Sigmoid colon (tissue), 7 donors: ENCODE measurements at places on chromosomes 3 and 15. TPM values are rescaled to one million over a fixed set of nuclear protein-coding genes. Genes with fewer than 3 reads are reported as not detected.

GRCh38 chr3:55902221-55902900, 415.3 kb upstream of the WNT5A start:
- no peak for DNase-seq

DNA sequence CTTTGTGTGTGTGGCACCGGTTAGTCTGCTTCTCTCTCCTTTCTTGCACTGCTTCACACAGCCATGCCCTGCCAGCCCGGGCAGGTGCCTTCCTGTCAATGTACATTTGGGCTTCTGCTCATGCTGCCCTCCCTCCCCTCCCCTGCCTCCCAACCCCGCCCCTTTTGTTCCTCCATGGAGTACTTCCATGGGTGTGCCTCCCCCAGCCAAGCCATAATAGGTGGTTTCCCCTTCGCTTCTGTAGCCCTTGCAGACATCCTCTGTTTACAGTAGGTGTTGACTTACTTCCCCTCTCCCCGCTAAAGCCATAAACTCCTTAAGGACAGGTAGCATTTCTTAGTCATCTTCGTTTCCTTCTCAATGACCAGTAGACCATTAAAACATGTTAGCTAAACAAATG, 31.8 kb upstream of the CRTC3 start:
- no peak for DNase-seq

The ATG3 gene
- polyA plus RNA-seq: 75.1 TPM

GRCh38 chr3:167866331-167866730, 130.8 kb downstream of the SERPINI1 start:
- DNase-seq: no peak

The TRH gene
- not detected for polyA plus RNA-seq

DNA sequence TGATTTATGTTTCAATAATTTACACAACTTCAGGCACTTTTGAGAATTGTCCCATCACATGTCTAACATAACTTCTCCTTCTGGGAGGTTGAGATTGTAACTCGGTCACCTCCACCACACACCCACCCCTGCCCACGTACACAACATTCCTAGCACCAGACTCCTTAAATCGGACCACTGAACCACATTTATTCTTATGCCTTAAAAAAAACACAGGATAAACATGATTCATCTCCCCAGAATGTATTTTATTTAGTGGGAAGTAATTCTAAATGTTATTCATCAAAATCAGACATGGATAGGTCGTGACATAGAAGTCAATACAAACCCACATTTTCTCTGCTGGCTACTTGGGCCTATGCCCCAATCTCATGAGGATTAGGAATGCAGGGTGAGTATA, 3.0 kb downstream of the SNTN start:
- no peak for DNase-seq

DNA sequence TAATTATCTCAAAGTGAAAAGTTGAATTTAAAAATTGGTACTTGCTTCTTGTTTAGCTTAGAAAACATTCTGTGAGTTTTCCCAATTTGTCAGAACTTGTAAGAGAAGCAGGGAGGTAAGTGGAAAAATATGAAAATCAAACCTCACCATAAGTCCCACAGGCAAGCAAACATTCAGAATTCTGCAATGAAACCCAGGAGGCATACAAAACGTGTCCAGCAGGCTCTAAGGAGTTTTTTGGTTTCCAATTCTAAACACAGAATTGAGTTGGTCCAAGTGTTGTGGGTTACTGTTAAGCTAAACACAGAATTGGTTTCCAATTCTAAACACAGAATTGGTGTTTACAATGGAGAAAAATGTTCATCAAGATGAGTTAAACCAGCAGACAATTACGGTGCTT, 27.1 kb upstream of the ACKR4 start:
- no peak for DNase-seq

The TMOD3 gene
- 13.2 TPM for polyA plus RNA-seq

DNA sequence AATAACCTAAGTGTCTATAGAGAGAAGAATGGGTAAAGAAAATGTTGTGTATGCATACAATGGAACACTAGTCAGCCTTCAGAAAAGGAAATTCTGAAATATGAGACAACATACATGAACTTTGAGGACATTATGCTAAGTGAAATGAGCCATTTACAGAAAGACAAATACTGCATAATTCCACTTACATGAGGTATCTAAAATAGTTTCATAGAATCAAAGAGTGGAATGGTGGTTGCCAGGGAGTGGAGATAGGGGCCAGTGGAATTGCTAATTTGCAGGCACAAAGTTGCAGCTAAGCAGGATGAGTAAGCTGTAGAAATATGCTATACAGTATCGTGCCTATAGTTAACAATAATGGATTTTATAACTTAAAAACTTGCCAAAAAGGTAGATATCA, 779.6 kb upstream of the ARPP21 start:
- no peak for DNase-seq

- DNase-seq: no peak
Measured at GRCh38 chr3:119669906-119670570, 7.2 kb downstream of the COX17 start.

The HYPK gene
- 13.8 TPM for polyA plus RNA-seq

DNA sequence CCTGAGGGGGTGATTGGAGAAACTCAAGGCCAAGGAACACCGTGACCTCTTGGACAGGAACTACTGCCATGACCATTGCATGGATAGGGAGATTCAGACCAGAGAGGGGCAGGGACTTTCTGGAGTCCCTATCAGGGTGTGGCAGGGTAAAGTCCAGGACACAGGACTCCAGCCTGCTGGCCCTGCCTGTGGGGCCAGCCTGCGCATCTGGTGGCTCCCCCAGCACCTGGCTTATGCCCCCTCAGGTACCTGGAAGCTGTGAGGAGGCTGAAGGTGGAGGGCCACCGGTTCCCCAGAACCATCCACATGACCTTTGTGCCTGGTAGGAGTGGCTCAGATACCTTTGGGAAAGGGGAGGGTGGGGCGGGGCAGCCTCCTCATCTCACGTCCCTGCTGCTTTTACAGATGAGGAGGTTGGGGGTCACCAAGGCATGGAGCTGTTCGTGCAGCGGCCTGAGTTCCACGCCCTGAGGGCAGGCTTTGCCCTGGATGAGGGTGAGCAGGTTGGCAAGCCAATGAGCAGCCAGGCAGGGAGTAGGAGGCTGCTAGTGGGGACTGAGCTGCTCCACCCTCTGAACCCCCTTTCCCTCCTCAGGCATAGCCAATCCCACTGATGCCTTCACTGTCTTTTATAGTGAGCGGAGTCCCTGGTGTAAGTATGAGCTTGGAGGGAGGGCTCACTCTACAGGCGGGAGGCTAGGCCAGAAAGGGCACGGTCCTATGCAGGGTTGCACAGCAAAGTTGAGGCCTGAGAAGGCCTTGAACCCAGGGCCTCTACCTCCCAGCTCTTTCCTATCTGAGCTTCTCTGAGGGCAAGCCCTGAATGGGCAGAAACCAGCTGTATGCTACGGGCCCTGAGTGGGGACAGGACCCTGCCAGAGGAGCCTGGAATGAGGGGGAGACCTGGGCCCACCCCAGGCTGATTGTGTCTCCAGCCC, 2.9 kb downstream of the ACY1 start:
- DNase-seq: no peak

- no peak for DNase-seq
Measured at GRCh38 chr3:141811348-141811747, 48.1 kb downstream of the GRK7 start.

DNA sequence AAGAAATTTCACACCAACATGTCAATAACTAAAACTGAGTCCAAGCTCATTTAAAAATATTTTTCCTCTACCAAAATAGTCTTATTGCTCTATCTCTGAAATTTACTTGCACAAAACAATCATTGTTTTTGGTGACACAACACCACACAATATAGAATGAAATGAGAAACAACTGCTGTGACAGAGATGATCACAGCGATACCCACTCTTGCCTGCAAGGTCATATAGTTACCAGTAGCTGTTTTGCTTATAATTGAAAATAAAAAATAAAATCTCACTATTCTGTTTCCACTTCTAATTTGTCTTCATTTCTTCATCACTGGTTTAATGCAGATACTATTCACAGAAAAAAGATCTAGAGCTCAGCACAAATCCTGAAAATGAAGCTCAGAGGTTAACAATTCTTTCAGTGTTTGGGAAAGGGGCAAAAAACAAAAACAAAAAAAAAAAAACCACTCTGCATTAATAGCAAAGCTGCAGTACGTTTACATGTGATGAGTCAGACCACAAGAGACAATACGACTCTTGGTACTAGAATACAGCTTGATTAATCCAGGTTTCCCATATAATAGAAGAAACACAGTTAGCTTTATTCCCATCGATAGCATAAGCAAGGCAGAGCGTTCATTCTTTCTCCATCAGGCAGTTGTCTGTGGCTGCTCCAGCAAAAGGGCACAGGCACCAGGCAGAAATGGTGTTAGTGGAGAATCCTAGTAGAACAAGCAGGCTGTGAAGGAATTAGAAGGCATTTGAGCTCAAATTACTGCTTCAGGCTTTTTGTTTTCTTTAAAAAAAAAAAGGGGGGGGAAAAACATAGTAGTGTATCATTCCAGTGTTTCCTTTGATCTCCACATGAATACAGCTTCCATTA, 773 bp downstream of the ANKRD28 start:
- no peak for DNase-seq
